Subcutaneous preadipocyte (primary cell): ENCODE measurements at places on chromosomes 6 and 20. TPM values are rescaled to one million over a fixed set of nuclear protein-coding genes. Genes with fewer than 3 reads are reported as not detected.

The MUCL3 gene
- total RNA-seq, result not detected in 2 replicates

The PCMTD2 gene
- total RNA-seq, result 33.0 and 47.0 TPM in 2 replicates

The EGFL8 gene
- total RNA-seq, result 0.73 and 1.4 TPM in 2 replicates

The NUDT3 gene
- total RNA-seq, result 25.0 and 31.7 TPM in 2 replicates

The PLCG1 gene
- 43.7 and 52.2 TPM in 2 replicates for total RNA-seq

The C2 gene
- total RNA-seq, result 0.59 and 2.9 TPM in 2 replicates

The ZSCAN23 gene
- 6.2 and 6.6 TPM in 2 replicates for total RNA-seq

The SPATA25 gene
- 1.4 and 1.5 TPM in 2 replicates for total RNA-seq

The GPR63 gene
- 0.37 and 0.98 TPM in 2 replicates for total RNA-seq

The EPHA7 gene
- total RNA-seq, result under 0.01 and 0.39 TPM in 2 replicates

The MMUT gene
- total RNA-seq, result 13.3 and 14.7 TPM in 2 replicates
